ENCODE measurements at places on chromosomes 12 and 14.

DNA sequence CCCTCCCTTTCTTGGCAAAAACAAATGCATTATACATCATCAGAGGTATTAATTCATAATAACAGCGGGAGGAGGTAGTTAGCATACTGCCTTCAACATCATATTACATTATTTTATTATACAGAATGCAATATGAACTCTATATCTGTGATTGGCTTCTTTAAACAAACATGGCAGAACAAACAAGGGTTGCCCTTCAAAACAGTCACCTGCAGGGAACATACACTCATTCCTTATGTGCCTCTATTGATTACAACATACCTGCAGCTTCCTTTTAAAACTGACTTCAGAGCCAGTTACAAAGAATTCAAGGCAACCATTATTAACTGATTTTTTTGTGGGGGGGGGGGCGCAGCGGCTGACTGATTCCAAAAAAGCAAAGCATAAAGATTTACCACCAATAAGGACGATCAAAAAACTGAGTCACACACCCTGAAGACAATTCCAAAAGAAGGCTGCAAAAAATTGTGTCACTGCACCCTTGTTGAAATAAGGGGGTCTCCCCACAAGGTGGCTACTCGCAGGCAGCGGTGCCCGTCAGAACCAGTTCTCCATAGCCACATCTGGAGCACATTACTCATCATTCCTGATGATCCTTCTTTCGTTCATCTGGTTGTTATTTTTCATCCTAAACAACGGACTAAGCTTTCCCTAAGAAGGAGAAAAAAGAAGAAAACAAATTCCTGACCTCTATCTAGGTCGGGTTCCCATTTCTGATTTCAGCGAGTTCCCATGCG, 51.8 kb downstream of the SMUG1 start:
- DNase-seq, result no peak

DNA sequence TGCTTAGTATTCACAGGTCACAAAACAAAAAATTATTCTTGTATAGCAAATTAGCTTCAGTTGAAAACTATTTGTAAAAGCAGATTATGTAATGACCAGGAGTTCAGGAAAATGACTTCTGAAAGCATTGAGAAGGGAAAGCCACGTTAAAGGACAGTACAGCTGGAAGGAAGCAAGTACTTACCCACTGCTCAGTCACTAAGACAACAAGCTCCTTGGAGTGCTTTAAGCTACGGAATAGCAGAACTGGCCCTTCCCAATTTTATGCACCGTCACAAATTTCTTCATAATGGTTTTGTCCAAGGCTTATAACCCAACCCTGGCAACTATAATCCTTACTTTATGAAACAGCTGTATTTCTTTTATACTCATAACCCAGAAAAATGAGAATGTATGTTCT, 13.0 kb upstream of the SNAPC1 start:
- DNase-seq, result peak; percentile 64

- no peak for DNase-seq
These were observed 55.2 kb downstream of the SIX1 start for GRCh38 chr14:60594062-60594461.

- DNase-seq, result no peak
These were observed 117.5 kb downstream of the UNC79 start for GRCh38 chr14:93548102-93548843.

GRCh38 chr14:102421411-102422057, 58.8 kb downstream of the TECPR2 start:
- DNase-seq, result no peak

- peak; percentile 54 for DNase-seq
These were observed 12.1 kb downstream of the LACRT start for GRCh38 chr12:54622463-54623183.

GRCh38 chr14:45112896-45113781, 21.1 kb downstream of the FKBP3 start:
- peak; percentile 92 for DNase-seq

DNA sequence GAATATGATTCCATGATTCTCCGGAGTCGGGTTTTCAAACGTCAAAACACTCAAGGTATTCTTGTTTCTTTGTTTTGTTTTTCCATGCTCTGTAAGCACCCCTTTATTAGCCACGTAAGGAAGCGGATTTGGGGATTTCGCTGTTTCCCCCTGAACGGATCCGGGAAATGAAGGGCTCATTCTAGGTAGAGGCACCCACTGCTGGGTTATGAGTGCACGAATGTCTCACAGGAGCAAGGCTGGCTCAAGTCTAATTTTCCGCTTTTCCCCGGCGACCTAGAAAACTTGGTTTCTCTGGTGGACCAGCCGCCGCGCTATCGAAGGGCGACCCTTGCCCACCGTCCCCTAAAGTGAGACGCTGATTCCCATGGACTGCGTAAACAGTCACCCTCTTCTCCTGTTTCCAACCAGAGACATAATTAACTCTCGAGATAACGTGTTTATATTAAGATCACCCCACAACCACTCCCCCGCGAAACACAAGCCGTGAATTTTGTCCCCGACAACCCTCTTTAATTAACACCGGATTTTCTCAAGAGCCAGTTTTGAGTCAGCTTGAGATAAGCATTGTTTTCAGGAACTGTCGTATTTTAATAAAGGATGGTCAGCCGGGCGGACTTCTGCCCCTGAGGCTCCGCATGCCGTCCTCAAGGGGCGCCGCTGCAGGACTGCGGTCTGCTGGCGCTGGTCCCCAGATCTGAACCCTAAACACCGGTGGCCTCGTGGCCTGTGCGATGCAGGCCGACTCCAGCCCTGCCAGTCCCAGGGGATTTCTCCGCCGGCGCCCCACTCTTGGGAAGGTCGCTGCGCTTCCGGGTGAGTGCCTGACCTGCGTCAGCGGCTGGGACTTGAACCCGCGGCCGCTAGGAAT, 515 bp upstream of the ABCC9 start:
- peak; percentile 51 for DNase-seq

DNA sequence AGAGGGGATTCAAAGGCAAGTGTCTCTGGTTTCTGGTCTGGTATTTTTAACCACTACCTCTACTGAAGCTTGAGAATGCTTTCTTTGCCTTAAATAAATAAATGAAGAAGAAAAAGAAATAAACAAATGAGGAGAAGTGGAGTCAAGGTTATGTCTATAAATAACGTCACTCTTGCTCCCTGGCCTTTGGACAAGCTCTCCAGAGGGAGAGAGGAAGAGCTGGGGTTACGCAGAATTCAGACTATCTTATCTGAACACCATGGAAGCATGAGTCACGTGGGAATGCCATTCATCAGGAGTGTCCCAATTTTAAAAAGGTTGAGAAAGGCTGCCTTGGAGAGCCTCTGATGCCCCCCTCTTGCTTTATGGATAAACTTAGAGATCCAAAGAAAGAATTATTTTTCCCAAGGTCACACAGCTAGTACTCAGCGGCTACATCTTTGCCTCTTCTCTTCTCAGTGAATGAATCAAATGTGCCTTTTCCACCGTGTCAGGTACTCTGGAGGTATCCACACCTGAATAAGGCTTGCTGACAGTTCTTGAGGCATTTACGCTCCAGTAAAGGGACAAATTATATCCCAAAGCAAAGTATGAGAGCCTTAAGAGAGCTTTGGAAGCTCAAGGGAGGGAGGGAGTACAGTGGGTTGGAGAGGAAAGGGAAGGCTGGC, 12.9 kb upstream of the MSI1 start:
- DNase-seq, result no peak

DNA sequence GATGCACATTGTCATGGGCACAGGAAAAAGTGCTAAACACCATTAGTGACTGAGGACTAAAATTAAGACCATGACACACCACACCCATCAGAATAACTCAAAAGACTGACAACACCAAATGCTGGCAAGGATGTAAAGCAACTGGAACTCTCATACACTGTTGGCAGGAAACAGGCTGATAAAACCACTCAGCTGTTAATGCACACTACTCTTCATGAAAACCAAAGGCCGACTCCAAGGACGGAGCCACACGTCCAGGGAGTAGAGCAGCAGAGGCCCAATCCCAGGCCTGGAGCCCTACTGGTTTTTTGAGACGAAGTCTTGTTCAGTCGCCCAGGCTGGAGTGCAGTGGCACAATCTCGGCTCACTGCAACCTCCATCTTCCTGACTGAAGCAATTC, 6.4 kb downstream of the RAD52 start:
- DNase-seq, result no peak

DNA sequence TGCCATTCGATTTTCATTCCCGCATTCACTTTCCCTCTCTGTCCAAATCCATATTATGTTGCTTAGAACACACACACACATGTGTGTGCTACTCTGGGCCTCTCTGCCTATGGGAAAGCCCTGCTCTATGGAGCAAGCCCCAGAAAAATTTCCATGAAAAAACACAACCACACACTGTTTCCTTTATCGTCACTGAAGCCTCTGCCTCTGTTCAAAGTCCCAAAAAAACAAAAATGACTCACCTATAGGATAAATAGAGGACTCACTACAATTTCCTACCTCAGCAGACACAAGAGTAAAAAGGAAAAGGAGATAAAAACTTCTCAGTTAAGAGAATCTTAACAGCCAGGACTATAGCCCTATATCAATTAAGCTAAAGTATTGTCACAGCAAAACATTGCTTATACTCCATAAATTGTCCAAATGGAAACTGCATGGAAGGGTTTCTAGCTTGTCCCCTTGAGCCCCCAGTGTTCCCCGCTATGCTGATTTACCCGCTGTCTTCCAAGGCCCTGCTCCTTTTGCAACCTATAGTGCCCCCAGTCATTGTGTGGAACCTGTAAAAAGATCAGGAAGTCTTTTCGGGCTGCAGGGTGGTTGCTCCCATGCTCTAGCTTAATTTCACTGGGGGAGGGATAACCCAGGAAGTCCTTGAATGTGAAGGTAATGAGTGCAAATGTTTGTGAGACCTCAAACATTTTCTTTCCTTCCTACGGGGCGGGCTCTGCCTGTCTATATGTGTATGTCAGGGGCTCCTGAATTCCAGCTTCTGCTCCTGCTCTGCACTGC, 11.1 kb upstream of the PIP4K2C start:
- no peak for DNase-seq

GRCh38 chr12:105451211-105451610, 120.7 kb downstream of the C12orf75 start:
- DNase-seq, result no peak

GRCh38 chr14:34324363-34324795, 137.7 kb downstream of the SPTSSA start:
- DNase-seq, result peak; percentile 63

DNA sequence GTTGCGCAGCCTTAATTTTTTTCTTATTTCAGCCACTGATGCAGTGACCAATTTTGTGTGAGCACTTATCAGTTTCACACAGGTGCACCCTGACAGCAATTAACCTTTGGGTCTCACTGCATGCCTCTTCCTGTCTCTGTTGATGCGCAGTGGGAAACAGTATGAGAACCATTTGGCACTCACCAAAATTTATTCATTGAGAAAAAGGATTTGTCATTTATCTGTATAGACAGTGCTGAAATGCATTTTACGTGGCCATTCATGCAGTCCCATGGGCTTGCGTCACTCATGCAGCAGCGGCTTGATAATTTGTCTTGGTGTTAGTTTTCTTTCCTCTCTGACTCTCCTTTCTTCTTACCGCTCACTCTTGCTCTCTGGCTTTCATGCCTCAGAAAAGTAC, 157.5 kb downstream of the C12orf75 start:
- no peak for DNase-seq

GRCh38 chr12:5262885-5263284, 169.0 kb upstream of the NTF3 start:
- no peak for DNase-seq

DNA sequence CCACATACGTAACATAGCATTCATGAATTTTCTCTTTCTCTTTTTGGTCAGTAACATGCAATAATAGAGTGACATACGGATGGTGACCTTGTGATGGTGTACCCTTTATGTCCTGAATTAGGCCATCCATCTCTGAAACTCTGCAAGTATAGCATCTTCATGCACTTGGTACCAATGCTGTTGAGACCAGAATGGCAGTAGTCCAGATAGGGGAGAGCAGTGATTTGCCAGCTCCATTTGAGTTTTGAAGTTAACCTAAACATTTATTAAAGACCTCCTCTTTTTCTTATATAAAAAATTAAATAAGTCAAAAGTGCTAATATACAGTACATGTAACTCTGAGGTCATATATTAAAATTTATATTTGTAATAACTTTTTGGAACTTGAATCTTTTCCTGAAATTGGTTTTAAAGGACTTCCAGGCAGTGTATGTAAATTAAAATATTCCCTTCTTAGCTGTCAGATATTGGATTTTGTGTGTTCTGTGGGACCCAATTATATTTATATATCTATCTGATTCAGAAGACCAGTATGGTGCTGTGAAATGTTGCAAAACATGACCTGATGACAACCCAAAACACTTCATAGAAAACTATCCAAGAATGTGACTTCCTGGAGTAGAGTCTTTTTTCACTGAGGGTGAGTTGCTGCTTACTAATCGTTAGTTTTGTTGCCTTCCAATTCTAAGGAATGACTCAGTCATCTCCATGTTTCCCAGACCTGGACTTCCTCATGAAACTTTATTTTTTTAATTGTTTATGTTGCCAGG, 3.5 kb downstream of the ELK3 start:
- DNase-seq, result peak; percentile 56

GRCh38 chr12:70068743-70069142, 174.5 kb upstream of the CNOT2 start:
- no peak for DNase-seq
